ENCODE measurements at places on chromosomes 3 and 15. TPM values are rescaled to one million over a fixed set of nuclear protein-coding genes. Genes with fewer than 3 reads are reported as not detected.

LRRC28 gene
- 9.9 TPM for total RNA-seq

CFAP91 gene
- total RNA-seq: 0.28 TPM

CHRNA7 gene
- not detected for total RNA-seq

MEGF11 gene
- not detected for total RNA-seq

MUC4 gene
- total RNA-seq: 0.08 TPM

CPB1 gene
- total RNA-seq: not detected

CKMT1B gene
- 0.92 TPM for total RNA-seq

- H3K4me3 ChIP-seq: no peak overlapping the region
- H3K36me3 ChIP-seq: peaks cover 3% of the 10 kb centered on the region
- no peak overlapping the region for H3K27ac ChIP-seq
- no peaks in the 10 kb centered on the region for H3K27me3 ChIP-seq
- peaks cover 2% of the 10 kb centered on the region for H3K4me1 ChIP-seq
Measured at GRCh38 chr15:52427804-52428203, 100.9 kb downstream of the MYO5A start.
